Spinal cord (tissue), 10 donors: ENCODE measurements at places on chromosomes 16 and 17. TPM values are rescaled to one million over a fixed set of nuclear protein-coding genes. Genes with fewer than 3 reads are reported as not detected.

SBK1 gene
- 107 TPM for polyA plus RNA-seq

CCL4 gene
- 8.4 TPM for polyA plus RNA-seq

LRRC46 gene
- 8.9 TPM for polyA plus RNA-seq

MPG gene
- polyA plus RNA-seq = 43.8 TPM

SYNGR3 gene
- 109 TPM for polyA plus RNA-seq

HOXB7 gene
- polyA plus RNA-seq = 99.7 TPM

ZSCAN10 gene
- not detected for polyA plus RNA-seq

ACSM2A gene
- polyA plus RNA-seq = 0.71 TPM

APOH gene
- polyA plus RNA-seq = 0.89 TPM

TNK1 gene
- 4.6 TPM for polyA plus RNA-seq

ACSM3 gene
- polyA plus RNA-seq = 4.2 TPM

DNA sequence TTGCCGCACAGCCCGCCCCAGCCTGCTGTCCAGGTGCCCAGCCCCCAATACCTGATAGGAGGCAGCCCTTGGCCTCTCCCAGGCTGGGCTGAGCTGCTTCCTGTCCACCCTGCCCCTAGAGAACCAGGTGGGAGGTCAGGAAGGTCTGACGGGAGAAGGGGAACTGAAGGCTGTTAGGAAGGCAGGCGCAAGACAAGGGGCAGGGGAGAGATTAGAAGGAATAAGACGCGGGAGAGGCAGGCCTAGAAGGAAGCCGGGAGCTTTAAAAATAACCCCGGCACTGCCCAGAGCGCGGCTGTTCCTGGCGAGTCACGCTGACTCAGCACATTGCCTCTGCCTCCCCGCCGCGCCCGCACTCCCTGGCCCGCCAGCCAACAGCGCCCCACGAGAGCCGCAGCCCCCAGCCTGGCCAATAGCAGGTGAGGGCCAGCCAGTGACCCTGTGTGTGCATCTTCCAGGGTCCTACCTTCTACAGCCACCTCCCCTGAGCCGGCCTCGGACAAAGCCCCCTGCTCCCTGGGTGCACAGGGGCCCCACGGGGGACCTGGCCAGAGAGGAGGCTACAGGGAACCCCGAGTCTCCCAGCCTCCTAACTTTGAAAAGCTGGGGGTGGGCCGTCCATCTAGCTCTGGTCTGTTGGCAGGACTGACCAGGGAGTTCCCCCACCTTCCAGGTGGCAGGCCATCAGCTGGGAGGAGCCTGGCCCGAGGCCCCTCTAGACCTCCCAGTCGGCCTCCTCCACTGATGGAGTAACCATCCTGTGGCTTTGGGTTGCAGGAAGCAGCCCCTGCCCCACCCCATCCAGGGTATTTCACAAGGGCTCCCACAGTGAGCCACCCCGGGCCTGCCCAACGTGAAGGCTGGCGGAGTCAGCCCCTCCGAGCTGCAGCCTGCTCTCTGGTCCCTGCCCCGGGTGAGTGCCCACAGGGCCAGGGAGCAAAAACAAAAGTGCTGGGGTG lies 4.0 kb downstream of the MAFG start:
- DNase-seq = no peak

- DNase-seq = no peak
These were observed 31.7 kb downstream of the CCDC57 start for GRCh38 chr17:82180776-82181528.

- DNase-seq = no peak
These were observed 75.7 kb downstream of the NXN start for GRCh38 chr17:903691-904481.

DNA sequence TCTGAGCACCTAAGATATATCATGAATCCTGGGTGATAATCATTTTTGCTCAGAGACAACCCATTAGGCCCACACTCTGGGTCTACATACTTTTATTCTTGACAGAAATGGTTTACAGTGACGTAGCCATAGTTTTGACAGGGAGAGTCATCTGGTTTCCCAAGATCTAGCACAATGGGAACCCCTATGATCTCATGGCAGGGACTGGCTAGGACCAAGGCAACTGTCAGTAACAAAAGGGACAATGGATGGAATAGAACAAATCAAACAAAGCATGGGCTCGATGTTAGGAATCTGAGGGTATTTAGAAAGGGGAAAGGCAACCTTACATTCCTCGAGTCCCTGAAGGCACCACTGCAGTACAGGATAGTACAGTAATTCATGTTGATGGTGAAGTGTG lies 20.5 kb downstream of the CFAP97D1 start:
- no peak for DNase-seq

DNA sequence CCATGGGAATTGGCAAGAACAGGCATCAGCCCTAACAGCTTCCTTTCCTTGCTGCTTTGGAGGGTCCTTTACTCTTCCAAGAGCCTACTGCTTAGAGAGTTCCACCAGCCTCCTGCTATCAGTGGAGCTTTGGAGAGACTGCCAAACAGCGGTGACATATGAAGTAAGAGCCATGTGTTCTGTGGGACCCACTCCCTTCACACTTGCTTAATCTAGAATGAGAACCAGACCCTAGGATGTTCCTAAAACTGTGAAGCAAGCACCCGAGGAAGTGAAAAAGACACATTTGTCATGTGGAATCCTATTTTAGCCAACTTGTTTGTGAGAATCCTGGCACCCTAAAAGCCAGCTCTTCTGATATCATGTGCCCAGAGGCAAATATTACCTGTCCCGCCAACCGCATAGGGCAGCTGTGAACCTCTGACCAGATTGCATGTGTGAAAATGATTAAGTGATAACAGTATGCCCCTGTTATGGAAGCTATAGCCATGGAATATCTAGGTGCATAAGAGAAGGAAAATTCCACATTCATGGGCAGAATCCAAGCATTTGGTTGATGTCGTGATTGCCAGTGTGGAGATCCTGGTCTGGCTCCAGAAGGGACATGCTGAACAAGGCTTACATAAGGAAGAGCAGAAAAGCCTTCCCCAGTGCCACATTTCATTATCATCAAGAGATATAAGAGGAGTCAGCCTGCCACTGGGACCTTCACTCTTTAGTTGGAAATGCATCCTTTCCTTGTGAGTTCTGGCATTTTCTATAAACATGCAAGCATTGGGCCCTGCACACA lies 18.7 kb downstream of the RCVRN start:
- no peak for DNase-seq

DNA sequence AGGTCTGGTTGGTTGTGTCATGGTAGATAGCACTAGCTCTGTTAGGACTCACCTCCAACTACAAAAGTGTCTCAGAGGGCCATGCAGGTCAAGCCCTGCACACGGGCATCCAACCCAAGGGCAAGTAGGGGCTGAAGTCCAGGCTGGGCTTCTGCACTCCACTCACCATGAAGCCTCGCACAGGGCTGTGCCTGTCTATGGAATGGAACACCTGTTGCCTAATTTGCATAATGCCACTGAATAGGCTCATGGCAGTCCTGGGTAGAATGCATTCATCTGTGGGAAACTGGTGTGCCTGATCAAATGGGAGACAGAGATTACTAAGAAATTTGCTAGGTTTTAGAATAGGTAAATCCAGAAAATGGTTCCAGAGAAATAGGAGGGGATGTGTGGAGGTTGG lies 8.0 kb upstream of the AKAP1 start:
- no peak for DNase-seq

GRCh38 chr17:5262416-5262991 lies 19.6 kb upstream of the RABEP1 start:
- no peak for DNase-seq

GRCh38 chr16:31333686-31334649 lies 21.0 kb upstream of the ITGAX start:
- no peak for DNase-seq

- DNase-seq = no peak
These were observed 11.6 kb downstream of the CES2 start for GRCh38 chr16:66946974-66947301.

DNA sequence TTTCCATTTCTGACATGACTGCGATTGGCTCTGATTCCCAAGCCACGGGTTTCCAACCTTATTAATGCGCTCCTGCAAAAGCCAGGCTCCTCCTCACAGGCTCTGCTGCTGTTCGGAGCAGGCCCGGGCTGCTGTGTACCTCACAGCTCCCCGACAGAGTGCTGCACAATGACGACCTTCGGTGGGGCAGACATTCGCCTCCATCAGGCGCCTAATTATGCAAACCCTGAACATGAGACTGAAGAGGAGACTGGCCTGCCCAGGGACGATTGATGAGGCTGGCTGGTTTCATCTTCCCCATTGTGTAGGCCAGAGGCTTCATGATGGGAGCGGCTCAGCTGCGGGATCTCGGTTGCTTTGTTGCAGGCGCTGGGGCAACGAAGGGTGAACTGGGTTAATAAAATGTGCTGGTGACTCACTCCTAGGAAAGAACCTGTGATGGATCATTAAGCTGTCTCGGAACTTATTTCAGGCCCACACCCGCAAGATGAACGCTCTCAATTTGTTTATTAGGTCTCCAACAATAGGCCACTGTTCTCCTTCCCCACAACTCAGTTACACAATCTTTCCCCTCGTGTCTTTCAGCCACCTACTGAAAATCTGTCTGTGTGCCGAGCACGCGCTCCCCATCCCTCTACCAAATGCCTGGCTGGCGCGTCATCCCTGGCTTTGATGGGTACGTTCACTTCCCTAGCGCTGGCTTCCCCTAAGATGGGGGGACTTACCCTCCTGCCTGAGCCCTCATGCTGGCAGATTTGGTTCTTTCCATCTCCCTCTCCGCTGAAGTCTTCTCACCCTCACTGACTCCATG lies 27.2 kb upstream of the TOB1 start:
- DNase-seq = peak; percentile 19

DNA sequence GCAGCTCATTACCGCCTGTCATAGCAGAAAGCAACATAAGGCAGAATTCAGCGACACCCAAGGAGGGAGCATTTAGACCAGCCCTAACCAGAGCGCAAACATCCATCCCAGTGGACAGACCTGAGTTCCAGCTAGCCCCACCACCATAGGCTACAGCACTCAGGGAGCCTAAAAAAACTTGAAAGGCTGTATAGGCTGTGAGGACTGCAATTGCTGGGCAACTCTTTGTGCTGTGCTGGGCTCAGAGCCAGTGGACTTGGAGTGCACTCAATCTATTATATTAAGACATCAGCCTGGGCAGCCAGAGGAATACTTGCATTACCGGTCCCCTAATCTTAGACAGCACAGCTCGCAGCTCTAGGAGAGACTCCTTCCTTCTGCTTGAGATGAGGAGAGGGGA lies 207.3 kb downstream of the KIF2B start:
- DNase-seq = no peak

GRCh38 chr16:70659953-70660671 lies 13.8 kb downstream of the IL34 start:
- no peak for DNase-seq

DNA sequence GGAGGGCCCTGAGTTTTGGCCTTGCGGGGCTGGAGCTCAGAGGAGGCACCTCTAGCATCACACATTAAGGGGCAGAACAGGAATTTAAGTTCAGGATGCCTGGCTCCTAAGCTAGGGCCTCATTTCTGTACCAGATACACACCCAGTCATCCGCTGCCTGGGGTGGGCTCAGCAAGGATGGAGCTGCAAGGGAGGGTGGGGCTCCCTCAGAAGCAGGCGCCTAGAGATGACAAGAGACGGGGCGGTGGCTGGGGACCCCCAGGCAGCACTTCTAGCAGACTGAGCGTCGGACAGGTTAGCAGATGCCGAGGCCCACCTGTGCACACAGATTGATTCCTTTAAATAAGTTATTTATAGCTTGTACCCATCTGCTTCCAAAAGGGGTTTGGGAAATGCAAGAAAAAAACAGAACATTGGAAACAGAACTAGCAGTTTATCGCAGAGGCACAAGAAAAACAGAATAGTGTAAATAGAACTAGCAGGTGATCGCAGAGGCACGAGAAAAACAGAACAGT lies 47.6 kb upstream of the CBFA2T3 start:
- no peak for DNase-seq

- DNase-seq = no peak
These were observed 8.4 kb downstream of the DLX3 start for GRCh38 chr17:49986396-49987289.

GRCh38 chr16:2507052-2507659 lies 6.6 kb upstream of the ATP6V0C start:
- DNase-seq = no peak

DNA sequence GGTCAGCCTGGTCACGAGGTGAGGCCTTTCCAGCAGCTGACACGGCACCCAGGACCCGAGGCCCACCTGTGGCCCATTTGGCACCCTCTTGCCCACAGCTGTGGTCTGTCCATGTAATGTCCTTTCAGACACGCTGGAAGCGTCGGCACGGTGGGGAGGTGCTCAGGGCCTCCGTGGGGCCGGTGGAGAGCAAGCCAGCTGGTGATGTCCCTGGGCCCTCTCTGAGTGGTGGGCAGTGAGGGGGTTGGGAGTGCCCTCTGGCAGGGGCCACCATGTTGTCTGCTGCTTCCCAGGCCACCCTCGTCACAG lies 97.3 kb upstream of the ZNF469 start:
- no peak for DNase-seq

GRCh38 chr17:53032861-53033271 lies 789.9 kb upstream of the KIF2B start:
- no peak for DNase-seq

- DNase-seq = no peak
These were observed 47.7 kb upstream of the CLEC18B start for GRCh38 chr16:74468807-74469525.

- DNase-seq = no peak
These were observed 967 bp upstream of the DHX58 start for GRCh38 chr17:42113293-42114069.

DNA sequence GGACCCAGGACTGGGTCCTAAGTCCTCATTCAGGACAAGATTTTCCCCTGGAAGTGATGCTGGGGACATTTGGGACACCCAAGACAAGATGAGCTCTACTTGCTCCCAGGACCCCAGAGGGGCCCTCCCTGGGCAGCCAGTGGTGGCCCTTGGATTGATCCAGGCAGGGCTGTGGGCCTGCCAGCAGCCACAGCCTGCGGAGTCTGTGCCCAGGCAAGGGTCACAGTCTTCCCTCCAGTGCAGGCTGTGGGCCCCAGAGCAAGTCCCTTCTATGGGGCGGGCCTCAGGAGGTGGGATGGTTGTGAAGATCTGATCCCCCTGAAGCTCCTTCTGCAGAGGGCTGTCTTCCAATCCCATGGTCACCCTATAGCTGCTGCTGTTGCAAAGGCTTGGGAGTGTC lies 12.6 kb downstream of the CA7 start:
- no peak for DNase-seq

GRCh38 chr17:80671825-80672110 lies 127.1 kb downstream of the RPTOR start:
- no peak for DNase-seq
